ENCODE measurements at places on chromosomes 1 and 21.
A peak's percentile ranks its signal among the peaks of the same experiment; 100 is the strongest.

DNA sequence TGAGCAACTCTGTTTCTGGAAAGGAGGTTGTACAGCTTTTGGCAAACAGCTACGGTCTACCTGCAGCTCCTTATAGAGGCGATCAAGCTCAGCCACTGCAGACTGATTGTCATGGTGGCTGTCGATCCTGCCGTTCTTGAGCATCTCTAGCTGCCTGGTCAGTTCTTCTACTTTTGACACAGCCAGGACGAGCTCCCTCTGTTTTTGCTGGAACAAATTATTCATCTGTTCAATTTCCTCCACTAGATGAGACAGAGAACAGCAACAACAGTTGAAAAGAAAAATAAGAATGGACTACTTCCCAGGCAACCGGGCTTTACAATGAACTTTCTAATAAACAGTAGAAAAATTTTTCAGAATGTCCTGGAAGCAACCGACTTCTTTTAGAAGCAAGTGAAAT, 42.5 kb downstream of the TP53BP2 start:
- no peak for DNase-seq

DNA sequence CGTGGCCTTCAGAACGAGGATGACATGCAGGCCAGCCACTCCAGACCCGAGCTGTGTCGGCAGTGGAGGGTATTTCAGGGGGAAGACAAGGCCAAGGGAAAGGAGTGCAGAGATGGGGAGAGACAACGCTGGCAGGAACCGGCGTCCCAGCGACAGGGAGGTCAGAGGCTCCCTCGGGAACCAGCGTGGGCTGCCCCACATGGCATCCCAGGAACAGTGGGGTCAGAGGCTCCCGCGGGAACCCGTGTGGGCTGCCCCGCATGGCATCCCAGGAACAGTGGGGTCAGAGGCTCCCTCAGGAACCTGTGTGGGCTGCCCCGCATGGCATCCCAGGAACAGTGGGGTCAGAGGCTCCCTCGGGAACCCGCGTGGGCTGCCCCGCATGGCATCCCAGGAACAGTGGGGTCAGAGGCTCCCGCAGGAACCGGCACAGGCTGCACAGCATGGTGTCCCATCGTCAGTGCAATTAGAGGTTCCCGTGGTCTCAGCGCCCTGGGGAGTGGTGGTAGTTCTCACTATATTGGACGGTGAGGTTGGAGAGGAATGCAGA, 43.0 kb downstream of the SLC19A1 start:
- DNase-seq = no peak

- DNase-seq = no peak
These were observed 145.1 kb downstream of the LYPLAL1 start for GRCh38 chr1:219318826-219319225.

DNA sequence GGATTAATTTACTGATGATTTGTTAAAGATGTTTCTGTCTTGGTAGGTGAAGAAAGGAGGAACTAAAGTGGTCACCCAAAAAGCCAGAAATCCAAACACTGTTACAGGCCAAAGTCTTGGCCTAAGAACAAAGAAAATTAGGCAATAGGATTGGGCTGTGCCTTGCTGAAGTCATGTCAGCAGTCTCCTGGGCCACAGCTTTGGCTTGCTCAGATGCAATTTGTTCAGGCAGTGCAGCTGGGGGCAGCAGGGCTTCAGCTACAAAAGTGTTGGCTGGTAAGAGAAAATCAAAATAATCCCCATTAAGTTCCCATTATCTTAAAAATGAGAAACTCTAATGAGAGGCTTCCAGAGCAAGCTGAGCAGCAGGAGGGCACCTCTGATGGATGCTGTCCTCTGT, 14.0 kb upstream of the RAP1A start:
- no peak for DNase-seq

DNA sequence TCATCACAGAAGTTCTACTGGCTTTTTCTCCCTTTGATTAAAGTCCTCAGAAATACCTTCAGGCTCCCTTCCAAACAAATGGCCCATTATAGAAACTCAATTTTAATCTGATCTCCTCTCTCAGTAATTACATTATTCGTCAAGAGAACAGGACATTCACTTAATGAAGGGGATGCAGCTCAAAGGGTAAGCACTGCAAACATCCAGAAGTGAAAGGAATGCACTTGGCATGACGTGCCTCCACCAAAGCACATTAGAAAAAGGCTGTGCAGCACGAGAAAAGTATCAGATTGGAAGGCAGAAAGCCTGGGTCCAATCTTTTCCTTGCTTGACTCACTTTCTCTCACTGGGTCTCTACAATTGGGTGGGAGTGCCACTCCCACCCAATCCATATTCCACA, 222.6 kb upstream of the BEND5 start:
- no peak for DNase-seq

- DNase-seq = no peak
These were observed 546.2 kb upstream of the ADGRL2 start for GRCh38 chr1:81254560-81254959.

- DNase-seq = no peak
These were observed 727.2 kb upstream of the ADGRL2 start for GRCh38 chr1:81073580-81073979.

GRCh38 chr1:112083487-112083886, 94.0 kb upstream of the KCND3 start:
- DNase-seq = no peak

- DNase-seq = peak; percentile 68
These were observed 522 bp downstream of the RC3H1 start for GRCh38 chr1:174021591-174022079.

DNA sequence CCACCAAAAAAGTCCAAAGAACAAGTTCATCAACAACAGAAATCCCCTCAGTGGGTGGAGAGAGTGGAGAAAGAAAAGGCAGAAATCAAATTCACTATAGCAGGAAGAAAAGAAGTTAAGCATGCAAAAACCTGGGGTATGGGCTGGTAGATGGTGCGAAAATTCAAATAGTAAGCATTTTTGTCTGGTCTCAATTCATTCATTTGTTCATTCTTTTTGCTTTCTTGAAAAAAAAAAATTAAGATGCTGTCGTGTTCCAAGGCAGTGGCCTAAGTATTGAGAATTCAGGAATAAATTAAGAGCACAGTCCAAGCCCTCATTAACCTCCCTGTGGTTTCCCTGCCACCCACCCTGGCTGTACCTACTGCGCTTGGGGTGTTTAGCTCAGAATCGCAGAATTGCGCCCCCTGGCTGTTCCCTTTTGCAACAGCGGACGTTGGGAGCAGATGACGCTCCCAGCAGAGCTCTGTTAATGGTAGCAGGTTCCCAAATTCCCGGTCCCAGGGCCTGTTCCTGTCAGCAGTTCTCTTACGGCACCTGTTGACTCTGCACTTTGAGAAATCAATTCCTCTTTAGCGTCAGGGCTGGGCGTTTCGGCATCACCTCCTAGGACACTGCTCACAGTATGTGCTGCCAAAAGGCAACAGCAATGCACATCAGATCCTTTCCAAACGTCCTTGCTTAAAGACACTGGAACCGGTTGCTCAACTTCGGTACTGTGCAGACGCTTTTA, 34.0 kb upstream of the SSX2IP start:
- DNase-seq = no peak

DNA sequence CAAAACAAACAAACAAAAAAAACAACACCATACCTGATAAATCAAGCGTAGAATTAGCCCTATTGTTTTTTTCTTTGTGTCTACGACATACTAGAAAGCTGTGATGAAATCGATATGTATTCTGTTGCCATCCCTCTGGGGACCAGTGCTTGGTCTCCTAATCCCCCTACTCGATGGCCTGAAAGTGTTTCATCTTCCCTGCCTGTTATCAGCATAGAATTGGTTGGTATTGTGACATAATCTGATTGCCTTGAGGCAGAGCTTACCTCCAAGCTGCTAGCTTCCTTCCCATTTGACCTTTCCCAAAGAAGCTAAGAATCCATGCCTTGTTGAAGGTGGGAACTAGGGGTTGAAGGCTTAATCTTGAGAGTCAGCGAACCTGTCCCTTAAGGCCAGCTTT, 40.7 kb upstream of the PIGV start:
- DNase-seq = no peak

GRCh38 chr21:37370152-37371040, 3.8 kb downstream of the DYRK1A start:
- no peak for DNase-seq

- DNase-seq = no peak
These were observed 671.3 kb downstream of the PTPRU start for GRCh38 chr1:29907596-29907995.

GRCh38 chr1:84985365-84985764, 11.5 kb downstream of the MCOLN2 start:
- DNase-seq = no peak

DNA sequence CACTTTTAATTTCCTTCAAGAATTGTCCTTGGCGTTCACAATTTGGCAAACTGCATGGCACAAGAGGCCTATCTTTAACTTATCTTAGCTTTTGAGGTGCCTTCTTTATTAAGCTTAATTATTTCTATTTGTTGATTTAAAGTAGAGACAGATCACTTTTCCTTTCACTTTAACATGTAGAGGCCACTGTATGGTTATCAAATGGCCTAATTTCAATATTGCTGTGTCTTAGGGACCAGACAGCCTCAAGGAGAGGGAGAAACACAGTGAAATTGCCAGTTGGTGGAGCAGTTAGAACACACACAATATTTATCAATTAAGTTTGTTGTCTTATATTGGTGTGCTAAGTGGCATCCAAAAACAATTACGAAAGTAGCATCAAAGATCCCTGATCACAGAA, 1013.9 kb downstream of the KCNT2 start:
- no peak for DNase-seq

GRCh38 chr1:231643071-231643934, 16.7 kb downstream of the DISC1 start:
- DNase-seq = no peak

DNA sequence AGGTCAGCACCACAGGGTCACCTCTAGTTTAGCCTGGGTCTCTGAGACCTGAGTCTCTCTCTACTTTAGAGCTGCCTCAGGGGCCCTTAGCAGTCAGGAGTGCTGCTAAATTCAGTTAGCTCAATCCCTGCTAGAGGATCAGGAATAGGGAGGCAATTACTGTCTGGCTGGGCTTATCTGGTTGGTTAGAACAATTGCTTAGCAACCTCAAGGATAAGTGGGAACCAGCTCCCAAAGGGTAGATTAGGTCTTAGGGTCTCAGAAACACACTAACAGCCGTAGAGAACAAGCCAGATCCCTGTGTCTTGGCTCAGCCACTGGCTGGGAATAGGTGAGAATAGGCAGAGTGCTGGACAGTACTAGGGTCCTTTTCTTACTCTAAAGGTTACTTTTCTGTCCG, 7.7 kb downstream of the PM20D1 start:
- no peak for DNase-seq

- DNase-seq = no peak
These were observed 377.0 kb upstream of the USP24 start for GRCh38 chr1:55592122-55592521.
